ENCODE measurements at places on chromosomes 6 and 20.

GRCh38 chr6:106995640-106996039, 21.1 kb upstream of the CD24 start:
- DNase-seq = no peak

GRCh38 chr20:31894980-31895675, 24.7 kb downstream of the TTLL9 start:
- DNase-seq = no peak

DNA sequence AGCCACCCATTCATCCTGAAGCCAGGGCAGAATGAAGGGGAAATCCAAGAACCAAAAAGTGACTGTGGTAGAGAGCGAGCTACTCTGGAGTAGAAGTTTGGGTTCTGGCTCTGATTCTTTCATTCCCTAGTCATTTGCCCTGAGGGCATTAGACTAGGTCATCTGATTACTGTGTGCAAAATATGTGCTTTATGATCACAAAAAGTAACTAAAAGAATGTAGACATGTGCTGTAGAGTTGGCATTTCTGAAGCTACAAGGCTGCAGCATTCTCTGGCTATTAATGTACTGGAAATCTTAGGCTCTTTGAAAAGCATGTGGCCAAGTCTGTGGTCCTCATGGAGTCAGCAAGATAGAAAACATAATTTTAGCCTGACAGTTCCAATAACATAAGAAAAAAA, 94.2 kb downstream of the TBC1D7 start:
- DNase-seq = no peak

- DNase-seq = no peak
Measured at GRCh38 chr20:24676353-24676977, 207.0 kb downstream of the SYNDIG1 start.

- no peak for DNase-seq
Measured at GRCh38 chr6:25103603-25104002, 167.8 kb upstream of the RIPOR2 start.

All from activated CD4-positive, alpha-beta T cell treated with anti-CD3 and anti-CD28 coated beads, Interleukin-2, amount 50 U/mL, for 4 hours (primary cell).